Neuronal stem cell (in vitro differentiated cells): ENCODE measurements at places on chromosomes 6 and 20.

DNA sequence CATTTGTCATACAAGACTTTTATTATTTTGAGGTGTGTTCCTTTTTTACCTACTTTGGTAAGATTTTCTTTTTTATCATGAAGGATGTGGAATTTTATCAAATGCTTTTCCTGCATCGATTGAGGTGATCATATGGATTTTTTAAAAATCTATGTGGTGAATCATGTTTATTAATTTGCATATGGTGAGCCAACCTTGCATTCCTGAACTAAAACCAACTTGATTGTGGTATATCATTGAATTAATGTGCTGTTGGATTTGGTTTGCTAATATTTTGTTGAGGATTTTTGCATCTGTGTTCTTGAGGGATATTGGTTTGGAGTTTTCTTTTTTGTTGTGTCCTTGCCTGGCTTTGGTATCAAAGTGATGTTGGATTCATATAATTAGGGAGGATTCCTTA lies 848.1 kb upstream of the EYS start:
- no peak for DNase-seq

GRCh38 chr6:119073307-119074051 lies 5.0 kb downstream of the FAM184A start:
- no peak for DNase-seq

GRCh38 chr6:27505209-27506027 lies 32.5 kb upstream of the ZNF184 start:
- DNase-seq, result peak; percentile 27

- no peak for DNase-seq
Observed at GRCh38 chr6:39752835-39753724, 27.9 kb upstream of the KIF6 start.

GRCh38 chr20:58208944-58209343 lies 19.5 kb downstream of the ANKRD60 start:
- DNase-seq, result no peak

DNA sequence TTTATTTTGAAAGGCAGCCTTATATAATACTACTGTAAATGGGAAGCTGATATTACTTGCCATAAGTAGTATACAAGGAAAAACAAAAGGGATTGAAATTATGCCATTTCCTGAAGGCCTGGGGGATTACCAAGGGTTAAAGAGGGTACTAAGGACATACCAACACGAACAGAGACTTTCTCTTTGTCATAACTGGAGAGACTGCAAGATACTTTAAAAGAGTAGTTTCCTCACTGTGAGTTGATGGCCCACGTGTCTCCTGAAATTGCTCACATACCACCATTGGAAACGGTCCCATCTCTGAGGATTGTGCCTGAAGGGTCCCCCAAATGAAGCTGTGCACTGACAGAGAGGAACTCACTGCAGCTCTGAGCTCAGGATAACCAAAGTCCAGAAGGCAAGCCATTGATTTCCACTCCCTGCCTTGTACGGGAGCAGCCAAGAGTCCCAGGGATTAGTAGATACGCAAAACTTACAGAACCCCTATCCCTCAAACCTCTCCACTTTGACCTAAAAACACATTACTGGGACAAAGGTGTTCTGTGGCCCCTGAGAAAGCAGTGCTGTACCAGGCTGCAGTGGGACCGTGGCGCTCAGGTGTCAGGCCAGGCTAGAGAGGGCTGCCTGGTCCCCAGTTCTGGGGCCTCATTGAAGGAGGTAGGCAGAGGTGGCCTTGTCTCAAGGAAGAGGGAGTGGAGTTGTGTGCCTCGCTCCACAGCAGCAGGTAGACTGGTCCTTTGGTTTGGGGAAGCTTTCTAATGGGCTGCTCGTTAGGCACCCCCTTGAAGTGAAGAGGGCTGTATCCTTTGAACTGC lies 15.2 kb downstream of the PSMG4 start:
- DNase-seq, result no peak
